ENCODE measurements at places on chromosomes 3 and 15.
A peak's percentile ranks its signal among the peaks of the same experiment; 100 is the strongest.

- DNase-seq, result no peak
These were observed 64.3 kb downstream of the PLAAT1 start for GRCh38 chr3:193305356-193305755.

- DNase-seq, result no peak
These were observed 69.1 kb downstream of the FBLN2 start for GRCh38 chr3:13617981-13618380.

DNA sequence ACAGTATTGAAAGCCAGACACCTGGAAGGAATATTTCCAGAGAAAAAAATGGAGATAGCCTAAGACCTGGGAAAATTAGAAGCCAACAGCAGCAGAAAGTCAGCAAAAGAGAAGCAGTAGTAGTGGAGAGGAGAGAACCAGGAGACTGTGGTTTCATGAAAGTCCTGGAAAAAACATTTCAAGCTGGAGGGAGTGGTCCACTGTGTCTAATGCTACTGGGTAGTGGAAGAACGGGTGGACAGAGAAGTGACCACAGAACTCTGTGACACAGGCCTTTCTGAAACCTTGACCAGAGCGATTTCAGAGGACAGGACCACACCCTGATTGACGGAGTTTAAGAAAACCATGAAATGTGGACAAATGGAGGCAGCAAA is 15.3 kb upstream of the SH3BP5 start:
- DNase-seq, result no peak

DNA sequence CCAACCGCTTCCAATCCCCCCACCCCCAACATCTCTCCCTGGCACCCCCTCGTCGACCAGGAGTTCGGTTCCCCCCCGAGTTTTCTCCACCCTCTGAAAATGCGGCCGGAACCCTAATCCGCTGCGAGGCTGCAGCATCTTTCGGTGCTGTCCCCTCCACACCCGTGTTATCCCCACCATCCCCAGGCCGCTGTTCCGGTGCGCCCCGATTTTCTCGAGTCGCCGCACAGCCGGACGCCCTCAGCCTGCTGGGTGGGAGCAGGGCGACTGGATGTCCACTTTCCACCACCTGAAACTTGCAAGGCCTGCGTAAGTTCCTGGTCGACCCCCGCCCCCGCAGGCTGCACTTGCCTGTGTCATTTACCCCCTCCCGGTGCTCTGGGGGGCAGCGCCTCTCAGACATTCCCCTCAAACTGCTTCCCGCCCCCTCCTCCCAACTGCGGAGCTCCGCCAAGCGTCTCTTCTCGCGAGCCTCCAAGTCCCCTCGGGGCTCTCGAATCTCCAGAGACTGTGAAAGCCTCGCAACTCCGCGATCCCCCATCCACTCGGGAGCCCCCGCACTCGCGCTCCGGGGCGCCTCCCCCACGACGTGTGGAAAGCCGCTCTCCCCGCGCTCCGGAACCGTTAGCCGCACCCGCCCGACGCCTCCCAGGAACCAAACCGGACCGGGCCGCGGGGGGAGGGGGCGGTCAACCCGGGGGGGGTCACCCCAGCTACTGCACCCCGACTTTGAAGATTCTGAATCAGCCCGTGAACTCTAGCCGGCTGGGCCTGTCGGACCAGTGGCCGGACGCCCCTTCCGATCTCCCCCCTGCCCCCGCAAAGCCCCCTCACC is 566 bp downstream of the ETV5 start:
- DNase-seq, result peak; percentile 82

GRCh38 chr15:58748040-58748851 is 1.3 kb downstream of the ADAM10 start:
- no peak for DNase-seq

GRCh38 chr3:35537265-35537664 is 102.1 kb upstream of the ARPP21 start:
- DNase-seq, result peak; percentile 37

DNA sequence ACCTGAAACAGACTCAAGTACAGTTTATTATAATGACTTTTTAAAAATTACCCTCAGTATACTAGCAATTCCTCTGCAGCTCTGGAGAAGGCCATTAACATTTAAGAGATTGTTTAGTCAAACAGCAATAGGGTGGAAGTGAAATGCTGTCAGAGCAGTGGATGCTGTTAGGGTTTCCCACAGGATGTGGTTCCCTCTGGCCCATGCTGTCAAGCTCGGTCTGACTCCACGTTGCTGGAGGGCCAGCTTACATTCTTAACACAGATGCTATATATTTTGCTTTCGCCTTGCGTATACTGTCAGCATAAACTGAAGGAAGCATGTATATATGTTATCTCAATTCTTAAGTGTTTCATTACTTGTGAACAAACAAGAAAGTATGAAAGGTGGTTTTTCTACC is 231.1 kb upstream of the COL8A1 start:
- DNase-seq, result no peak

- DNase-seq, result peak; percentile 90
These were observed 202.6 kb downstream of the KLHL25 start for GRCh38 chr15:85592148-85592547.

DNA sequence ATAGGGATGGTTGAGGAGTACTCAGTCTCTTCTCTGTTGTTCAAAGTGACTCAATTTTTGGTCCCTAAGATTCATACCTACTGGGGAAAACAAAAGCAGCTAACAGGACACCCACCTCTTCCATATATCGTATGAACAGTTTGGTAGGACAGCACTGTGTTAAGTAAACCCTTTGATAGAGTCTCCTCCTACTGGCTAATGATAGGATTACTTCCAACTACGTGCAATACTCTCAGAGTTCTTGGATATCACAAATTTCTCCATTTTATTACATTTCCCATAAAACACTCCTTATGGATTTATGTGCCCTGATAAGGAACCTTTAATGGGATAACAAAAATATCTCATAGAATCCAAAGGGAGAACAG is 200.2 kb upstream of the GOLGA6L4 start:
- peak; percentile 66 for DNase-seq

DNA sequence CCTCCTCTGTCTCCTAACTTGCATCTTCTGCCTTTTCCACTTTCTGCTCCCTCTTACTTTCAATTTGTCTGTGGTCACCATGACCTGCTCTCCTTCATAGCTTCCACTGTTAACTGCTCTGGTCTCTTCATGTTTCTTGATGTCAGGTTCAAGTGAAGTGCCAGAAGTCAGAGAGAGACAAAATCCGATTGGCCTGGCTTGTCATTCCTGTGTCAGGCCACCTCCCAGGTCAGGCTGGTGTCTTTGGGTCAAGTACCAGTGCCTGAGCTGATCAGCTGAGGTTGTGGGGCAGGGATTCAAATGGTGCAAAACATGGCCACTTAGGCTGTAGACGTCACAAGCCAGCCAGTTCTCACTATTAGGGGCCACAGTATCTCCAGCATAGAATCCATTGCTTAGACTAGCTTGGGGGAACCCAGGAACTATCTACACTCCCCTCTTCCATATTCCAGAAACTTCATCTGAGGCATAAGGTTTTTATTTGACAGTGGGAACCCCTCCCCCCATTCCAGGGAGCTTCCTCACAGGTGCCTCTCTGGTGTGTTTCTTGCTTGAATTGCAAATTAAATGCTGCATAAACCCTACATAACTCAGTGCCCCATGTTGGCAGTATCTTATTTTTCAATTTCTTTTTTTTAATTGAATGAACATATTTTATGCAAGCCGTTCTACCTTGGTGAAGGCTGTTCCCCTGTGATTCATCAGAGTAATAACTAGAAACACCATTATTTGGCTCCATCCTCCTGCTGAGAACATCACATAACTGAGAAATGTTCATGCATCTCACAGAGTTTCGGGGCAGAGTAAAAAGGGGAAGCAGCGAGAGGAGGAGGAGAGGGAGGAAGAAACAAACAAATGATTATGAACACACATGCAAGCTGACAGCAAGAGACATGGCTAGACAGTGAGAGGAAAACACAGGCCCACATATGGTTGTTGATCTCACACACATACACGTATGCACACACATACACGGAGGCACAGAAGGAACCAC is 175.8 kb downstream of the TLE3 start:
- DNase-seq, result no peak

DNA sequence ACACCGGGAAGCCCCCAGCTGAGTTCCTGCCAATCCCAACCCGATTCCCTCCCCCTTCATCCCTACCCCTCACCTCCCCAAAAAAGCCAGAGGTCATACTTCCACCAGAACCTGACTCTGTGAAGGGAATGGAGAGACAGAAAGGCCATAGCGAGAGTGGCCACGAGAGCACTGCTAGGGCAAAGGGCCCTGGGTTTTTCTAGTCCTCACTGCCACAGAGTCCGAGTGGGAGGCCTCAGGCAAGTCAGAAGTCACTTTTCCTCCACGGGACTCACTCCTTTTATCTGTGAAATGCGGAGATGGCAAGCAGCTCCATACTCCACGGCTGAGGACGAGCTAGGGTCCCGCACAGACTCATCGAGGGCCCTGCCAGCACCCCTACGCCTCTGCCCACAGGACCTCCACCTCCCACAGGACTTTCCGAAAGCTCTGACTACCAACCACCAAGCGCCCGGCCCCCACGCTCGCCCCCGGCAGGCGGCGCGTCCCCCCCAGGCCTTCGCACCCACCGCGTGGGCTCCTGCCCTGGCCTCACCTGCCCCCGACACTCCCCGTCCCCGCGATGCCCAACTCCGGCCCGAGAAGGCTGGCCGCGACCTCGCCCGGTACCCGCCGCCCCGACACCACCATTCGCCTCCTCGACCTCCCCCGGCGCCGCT is 792 bp downstream of the ATP13A3 start:
- DNase-seq, result peak; percentile 28

GRCh38 chr15:39079296-39079847 is 501.5 kb upstream of the THBS1 start:
- no peak for DNase-seq

DNA sequence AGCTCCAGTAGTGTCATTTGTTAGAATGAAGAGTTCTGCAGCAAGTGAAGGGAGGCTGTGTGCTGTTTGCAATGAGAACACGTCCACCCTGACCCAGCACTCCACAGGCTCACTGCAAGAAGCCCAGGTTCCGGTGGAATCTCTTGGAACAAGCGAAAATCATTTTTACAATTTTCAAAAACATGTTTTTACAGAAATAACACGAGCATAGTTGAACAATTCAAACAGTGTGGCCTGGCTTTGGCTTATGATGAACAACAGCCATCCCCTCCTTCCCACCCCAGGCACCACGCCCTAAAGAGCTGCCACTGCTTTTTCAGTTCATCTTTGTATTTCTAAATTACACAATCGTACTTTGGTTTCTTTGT is 59.5 kb upstream of the KY start:
- no peak for DNase-seq

GRCh38 chr3:9395570-9396300 is 1.7 kb upstream of the SETD5 start:
- no peak for DNase-seq

DNA sequence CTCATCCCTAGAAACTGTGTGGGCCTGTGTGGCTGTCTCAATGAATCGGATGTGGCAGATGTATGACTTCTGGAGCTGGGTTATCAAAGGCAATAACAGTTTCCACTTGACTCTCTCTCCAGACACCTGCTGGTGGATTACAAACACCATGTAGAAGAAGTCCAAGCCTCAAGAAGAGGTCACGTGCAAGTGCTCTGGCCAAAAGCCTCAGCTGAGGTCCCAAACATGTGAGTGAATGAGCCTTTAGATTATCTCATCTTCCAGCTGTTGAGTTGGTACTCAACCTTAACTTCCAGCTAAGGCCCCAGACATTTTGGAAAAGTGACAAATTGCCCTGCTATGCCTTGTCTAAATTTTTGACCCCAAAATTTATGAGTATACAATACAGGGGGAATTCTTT is 42.7 kb upstream of the IL12A start:
- DNase-seq, result no peak

DNA sequence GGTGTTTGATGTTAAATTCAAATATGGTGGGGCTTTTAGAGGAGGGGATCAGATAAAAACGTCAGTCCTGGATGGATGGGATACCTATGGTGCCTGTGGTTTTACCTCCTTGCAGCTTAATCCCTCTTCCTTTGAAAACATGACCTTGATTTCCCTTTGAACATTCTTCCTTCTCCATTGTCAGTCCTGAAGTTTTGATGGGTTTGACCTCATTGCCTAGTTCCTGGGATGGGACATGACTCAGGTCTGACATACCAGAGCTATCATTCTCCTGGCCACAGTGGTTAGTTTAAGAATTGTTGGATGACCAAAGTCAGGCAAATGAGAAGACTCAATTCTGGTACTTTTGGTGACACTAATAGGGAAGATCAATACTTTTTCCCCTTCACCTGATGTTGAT is 87.2 kb downstream of the PRICKLE2 start:
- no peak for DNase-seq

GRCh38 chr15:44956388-44956787 is at the start of gene TERB2:
TERB2 (plus strand) TSS chr15:44956687; CDS start chr15:44956719, 32 bp downstream.
- no peak for DNase-seq

- no peak for DNase-seq
These were observed 44.6 kb upstream of the RASGRP1 start for GRCh38 chr15:38609097-38609738.

DNA sequence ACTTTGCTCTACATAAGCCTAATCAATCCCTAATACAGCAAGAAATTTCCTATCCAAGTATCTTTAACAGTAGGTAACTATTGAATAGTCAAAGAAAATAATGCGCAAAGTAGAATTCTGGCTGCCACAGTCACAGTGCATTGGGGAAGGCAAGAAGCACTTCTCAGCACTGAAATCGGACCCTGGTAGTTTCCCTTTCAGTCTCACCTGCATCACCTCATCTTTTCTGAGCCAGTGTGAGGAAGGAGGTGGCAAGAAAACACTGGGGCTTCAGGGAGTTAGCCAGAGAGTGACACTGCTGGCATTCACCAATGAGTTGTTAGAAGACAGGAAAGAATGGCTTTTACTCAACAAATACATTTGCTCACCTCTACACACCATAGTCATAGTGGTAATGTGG is 8.3 kb downstream of the TRIM42 start:
- DNase-seq, result no peak

DNA sequence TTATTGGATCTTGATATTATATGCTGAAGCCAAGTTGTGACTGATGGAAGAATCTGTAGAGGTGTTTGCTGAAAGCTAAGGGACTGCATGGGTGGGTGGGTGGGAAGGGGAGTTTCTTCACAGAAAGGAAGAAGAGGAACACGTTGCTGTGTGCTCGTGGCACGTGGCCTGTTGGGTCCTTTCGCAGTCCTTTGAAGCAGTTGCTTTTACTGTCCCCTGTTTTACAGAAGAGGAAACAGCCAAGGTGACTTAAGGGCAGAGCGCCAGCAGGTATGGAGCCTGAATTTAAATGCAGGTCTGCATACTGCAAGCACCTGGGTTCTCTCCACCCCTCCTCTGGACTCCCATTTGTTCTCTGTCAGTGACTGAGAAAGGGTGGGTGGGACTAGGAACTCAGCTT is 59.4 kb upstream of the PRR23C start:
- DNase-seq, result no peak

- DNase-seq, result peak; percentile 29
These were observed 26.5 kb downstream of the KLF13 start for GRCh38 chr15:31352911-31353811.

GRCh38 chr3:123353850-123354233 is 95.0 kb downstream of the ADCY5 start:
- DNase-seq, result no peak

DNA sequence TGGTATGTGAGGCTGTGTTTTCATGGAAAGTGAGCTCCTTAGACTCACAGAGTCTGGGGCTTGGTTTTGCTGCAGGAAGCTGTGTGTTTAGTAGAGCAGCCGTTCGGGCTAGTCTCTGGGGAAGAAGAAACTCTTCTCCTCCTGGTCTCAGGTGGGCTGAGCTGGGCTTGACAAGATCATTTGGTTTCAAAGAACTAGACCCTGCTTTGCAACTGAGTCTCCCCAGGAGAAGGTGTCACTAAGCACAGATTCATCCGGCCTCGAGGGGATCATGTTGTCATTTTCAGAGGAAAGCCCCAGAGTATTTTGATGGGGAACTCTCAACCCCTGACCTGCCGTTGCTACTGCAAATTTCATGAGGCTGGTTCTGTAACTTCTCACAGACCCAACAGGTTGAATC is 188.5 kb downstream of the FAM43A start:
- DNase-seq, result no peak

Data from SK-MEL-5 (cell line).